NCI-H2081 (cell line): ENCODE measurements at places on chromosomes 4 and X.
A peak's percentile ranks its signal among the peaks of the same experiment; 100 is the strongest.

- no peak for DNase-seq
These were observed 11.6 kb upstream of the TTC29 start for GRCh38 chr4:146957237-146957636.

- DNase-seq = no peak
These were observed 963.3 kb upstream of the GRIA3 start for GRCh38 chrX:122220644-122221373.

DNA sequence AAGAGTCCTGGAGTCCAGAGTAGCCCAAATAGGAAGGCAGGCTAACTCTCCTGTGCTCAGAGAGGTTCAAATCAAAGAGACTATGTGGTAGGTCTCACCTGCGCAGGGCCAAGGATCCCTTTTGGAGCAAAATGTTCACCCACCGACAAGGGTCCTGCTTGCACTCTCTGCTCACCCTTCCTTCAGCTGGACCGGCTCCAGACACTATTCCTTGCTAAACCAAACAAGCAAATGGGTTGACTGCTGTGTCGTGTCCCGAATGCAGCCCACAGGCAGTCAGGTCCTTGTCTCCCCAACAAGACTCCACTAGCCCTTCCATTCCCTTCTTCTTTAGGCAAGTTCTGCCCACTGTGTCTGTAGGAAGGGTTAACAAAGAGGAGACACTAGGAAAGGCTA is 760 bp downstream of the TRMT2B start:
- no peak for DNase-seq

DNA sequence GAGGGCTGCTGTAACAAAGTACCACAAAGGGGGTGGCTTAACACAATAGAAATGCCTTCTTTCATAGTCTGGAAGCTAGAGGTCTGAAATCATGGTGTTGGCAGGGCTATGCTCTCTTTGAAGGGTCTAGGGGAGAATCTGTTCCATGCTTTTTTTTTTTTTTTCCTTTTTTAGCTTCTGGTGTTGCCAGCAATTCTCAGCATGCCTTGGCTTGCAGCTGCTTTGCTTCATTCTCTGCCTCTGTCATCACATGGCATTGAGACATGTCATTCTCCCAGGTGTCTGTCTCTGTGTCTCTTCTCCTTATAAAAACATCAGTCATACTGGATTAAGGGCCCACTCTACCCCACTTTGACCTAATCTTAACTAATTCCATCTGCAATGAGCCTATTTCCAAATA is 78.6 kb upstream of the BOD1L1 start:
- no peak for DNase-seq

DNA sequence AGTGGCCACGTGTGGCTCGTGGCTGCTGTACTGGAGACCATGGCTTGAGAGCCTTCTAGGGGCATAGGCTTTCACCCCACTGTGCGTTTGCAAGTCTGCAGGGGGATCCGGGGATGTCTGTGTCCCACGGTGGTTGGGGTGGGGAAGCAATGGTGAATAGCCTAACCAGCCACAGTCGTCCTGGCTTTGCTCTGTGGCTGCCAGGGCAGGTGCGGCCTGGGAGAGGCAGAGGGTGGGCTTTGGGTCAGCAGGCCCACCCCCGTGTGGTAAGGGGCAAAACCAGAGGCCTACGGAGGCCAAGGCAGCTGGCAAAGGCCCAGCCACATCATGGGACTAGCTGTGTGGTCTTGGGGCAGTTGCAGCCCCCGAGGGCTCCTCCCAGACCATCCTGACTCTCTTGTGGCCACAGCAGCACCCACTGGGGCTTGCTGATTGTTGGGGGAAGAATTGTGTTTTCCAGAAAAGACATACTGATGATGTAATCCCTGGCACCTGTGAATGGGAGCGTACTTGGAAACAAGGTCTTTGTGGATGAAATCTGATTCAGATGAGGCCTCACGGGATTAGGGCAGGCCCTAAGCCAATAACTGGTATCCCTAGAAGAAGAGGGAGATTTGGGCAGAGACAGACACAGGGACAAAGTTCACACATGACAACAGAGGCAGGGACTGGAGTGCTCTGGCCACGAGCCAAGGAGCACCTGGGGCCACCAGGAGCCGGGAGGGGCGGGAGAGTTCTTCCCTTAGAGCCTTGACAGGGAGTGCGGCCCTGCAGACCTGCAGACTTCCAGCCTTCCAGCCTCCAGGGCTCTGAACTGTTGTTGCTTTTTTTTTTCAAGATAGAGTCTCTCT is 2.9 kb downstream of the CPZ start:
- DNase-seq = no peak

DNA sequence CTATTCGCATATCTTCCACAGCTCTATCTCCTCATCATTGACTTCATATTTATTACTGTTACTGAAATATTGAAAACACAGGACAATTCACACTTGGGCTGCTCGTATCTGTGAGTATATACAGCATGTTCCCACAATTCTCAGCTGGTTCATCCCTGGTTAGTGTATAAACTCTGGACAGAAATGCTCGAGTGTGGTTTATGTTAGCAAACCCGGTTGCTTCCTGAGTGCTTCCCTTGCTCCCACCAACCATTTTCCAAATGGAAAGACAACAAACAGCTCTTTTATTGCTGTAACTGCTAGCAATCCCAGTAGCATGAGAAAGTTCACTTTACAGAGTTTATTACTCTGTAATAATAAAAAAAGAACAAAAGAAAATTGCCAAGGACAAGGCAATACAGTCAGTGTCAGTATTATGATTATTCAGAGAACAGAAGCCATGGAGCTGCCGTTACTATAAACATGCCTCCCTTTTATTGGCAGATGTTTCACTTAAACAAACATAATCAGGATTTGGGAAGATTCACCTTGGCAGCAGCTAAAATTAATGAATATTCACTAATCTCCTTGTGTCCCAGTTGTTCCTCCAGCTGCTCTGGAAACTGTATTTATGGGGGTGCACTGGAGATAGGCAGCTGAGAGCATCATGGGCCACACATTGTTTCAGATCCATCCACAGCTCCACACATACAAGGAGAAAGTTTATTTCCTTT is 134.1 kb upstream of the GUCY1A1 start:
- DNase-seq = no peak

DNA sequence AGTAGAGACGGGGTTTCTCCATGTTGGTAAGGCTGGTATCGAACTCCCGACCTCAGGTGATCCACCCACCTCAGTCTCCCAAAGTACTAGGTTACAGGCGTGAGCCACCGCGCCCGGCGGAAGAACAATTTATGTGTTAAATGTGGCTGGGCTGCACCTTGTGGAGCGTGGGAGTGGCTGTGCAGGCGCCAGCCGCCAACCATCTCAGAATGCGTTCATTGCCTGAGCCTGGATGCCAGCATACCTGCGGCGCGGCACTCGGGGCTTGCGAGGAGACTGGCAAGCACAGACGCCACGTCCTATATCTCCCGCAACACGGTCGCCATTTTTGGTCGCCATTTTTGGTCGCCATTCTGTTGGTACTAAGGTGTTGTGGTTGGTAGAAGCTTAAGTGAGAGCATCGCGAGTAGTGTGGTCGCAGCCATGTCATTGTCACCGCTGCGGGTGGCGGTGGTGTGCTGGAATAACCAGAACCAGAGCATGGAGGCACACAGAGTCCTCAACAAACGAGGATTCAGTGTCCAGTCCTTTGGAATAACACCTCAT is 193.6 kb upstream of the HTR2C start:
- DNase-seq = no peak

DNA sequence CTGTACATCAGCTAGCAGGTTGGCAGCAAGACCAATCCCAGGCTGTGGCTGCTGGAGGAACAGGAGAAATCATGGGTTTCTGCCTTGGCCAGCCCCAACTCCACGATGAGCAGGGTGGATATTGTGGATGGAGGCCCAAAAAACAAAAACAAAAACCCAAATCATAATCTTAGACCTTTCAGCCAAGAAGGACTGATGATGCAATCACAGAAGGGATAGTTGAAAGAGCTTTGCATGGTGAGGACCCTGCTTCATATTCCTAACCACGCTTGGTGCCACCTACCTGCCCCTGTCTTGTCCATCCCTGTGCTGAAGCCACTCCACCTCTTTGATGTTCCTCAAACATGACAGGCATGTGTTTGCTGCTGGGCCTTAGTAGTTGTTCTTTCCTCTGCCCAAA is 68.8 kb upstream of the CT45A1 start:
- DNase-seq = no peak

DNA sequence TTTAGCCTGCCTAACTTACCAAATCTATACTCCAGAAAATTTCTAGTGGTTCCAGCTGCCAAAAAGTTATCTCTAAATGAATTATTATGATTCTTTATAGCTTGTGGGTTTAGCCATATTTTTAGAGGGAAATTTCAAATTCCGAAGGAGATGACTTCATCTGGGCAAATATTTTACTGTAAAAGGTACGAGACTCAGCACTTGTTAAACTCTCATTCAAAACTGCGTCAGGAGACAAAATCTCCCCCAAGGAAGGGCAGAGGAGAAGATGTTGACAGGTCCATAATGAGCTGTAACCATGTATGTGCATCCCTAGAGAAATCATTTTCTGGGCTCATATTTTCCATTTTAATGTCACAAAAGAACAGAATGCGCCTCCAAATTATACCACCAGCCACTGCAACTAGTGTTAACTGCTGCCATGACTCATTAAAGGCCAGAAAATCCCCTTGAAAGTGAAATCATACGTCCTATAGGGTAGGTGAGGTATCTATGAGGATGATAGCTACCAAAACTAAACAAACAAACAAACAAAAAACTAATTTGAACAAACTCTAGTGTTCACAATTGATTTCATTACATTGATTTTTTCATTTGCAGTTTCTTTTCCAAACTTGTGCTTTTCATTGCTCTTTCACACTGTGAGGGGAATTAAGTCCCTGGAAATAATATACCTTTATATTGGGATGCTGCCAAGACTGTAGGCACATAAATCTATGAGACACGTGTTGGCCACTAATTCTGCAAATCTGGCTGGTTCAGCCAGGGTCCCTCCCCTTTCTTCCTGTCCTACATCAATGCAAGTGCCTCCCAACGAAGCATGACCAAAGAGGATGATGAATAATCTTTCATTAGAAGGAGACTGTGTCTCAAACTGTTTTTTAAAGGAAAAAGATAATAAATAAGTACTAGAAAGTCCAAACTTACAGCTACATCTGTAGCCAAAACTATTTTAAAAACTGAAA is 85.8 kb downstream of the ARHGAP6 start:
- peak; percentile 73 for DNase-seq

DNA sequence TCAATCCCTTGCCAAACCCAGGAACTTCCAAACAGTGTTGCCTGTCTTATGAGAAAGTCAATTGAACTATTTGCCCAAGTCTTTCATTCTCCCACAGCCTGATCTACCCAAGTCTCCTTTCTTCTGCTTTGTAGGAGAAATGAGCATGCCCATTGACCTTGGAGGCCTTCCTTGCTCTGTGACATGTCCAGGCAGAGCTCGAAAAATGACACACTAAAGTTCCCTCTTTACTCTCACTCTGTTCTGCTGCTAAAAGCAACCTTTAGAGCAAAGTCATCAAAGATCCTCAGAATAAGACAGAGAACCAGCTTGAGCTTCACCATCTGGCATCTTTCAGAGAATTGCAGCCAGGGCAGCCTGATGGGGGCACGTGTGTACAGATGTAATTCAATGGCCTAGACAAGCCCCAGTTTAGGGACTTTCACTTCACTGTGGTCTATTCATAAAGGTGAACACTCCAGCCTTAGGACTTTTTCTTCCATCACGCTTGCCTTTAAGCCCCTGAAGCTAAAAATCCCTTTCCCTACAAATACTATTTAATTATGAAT is 136.4 kb downstream of the AMELX start:
- no peak for DNase-seq

DNA sequence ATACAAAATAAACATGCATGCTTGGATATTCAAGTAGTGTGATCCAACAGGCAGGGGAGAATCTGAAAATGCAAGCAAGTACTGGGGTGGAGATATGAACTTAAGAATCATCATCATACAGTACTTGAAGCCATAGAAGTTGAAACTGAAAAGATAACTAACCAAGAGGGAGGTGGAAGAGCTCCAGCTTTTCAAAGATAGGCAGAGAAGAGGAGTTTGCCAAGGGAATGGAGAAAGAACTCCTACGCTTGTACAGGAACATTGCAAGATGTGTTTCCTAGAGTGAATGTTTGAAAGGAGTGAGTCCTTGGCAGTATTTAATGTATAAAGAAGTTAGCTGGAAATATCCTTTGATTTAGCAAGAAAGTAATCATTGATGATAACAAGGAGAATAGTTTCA is 106.2 kb upstream of the FRMPD4 start:
- no peak for DNase-seq

GRCh38 chr4:2865196-2865780 is 21.6 kb downstream of the ADD1 start:
- DNase-seq = no peak

DNA sequence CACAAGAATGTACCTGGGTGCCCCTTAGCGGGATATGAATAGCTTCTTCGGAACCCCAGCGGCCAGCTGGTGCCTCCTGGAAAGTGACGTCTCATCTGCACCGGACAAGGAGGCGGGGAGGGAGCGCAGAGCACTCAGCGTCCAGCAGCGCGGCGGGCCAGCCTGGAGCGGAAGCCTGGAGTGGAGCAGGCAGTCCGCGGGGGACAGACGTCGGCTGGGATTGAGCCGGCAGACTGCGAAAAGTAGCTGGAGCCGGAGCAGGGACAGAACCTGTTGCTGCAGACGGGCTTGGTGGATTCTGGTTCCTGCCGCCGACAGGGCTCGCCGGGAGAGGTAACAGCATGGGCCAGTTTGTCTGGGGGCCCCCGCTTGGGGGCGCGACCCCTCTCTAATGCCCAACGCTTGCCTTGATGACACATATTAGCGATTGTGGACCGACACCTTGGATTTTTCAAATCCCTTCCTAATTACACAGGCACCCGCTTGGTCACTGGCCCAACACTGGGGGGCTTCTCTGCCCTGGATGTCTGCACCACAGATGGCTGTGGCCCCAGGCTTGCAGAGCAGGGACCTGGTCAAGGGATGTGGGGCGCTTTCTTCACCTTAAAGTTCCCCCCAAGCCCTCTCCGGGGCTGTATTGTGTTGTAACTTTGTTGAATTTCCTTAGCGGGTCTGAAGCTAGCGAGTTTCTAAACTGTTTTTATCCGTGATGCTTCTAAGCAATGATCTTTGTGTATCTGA is at the start of gene NPFFR2:
Gene NPFFR2 (plus strand): TSS at position 133 of the 741 bp plus-strand sequence. CDS start 96,592 bp downstream, outside the sequence.
- no peak for DNase-seq

GRCh38 chr4:74473155-74473811 is 28.3 kb downstream of the AREG start:
- DNase-seq = no peak

- DNase-seq = no peak
These were observed 50.5 kb upstream of the FAM9C start for GRCh38 chrX:13094828-13095341.
